ENCODE measurements at places on chromosomes 2 and 18.
A peak's percentile ranks its signal among the peaks of the same experiment; 100 is the strongest.

GRCh38 chr2:27071990-27072830 lies 756 bp upstream of the OST4 start:
- DNase-seq, result no peak

DNA sequence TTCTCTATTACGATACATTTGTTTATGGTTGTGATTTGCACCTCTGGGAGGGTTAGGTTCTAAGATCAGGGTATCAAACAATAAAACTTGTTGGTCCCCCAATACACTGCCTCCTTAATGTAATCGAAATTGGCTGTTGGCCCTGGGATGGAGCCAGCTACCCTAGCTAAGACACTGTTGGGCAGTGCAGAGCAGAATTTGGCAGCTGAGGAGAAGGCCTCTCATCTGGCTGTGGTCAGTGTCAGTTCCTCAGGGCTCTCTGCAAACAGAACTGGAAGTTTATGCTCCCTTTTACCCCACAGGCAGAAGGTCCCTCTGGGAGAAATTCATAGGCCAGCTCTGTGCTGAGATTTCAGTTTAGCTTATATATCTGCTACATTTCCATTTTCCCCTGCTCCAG lies 8.6 kb upstream of the HAAO start:
- no peak for DNase-seq

GRCh38 chr2:71129902-71130151 lies 202 bp downstream of the MCEE start:
- DNase-seq, result no peak

GRCh38 chr2:55158111-55158814 lies 73.8 kb downstream of the CLHC1 start:
- DNase-seq, result no peak

GRCh38 chr2:196399722-196400691 lies 228.6 kb upstream of the STK17B start:
- peak; percentile 96 for DNase-seq

All from brain microvascular endothelial cell (primary cell).